NCI-H1105 treated with DMSO at 0.1 percent for 48 hours (cell line): ENCODE measurements at places on chromosomes 11 and 22.

DNA sequence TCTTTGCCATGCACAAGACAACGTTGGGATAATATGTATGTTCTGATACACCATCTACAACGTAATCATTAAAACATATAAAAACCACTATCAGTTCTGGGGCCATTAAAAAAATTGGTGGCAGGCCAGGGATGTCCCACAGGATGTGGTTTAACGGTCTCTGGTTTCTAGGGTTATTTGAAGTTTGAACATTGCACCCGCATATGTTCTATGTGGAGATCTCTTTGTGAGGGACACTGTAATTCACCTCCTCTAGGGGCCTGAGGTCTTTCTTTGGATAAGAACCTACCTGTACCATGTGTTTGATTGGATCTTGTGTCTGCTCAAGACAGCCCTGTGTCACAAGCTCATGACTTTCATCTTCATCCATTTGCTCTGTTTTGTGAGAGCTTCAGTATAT is 73.2 kb downstream of the GGTLC2 start:
- DNase-seq = no peak

- no peak for DNase-seq
Measured at GRCh38 chr11:110757962-110758755, 45.9 kb upstream of the ARHGAP20 start.

DNA sequence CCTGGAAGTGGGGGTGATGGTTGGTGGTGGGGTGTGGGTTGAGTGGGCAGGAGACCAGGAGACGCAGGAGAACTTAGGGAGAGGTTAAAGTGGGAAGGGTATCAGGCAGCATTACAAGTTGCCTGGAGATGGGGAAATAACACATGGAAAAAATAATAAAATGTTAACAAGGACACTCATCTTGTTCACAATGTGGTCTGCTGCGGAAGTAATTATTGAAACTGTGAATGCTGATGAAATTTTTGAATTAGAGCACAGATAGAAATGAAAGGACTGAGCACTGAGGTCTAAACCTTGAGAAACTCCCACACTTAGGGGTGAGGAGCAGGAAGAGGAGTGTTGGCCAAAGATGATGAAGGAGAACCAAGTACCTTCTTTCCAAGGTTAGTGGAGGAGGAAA is 346.0 kb upstream of the PLET1 start:
- no peak for DNase-seq

DNA sequence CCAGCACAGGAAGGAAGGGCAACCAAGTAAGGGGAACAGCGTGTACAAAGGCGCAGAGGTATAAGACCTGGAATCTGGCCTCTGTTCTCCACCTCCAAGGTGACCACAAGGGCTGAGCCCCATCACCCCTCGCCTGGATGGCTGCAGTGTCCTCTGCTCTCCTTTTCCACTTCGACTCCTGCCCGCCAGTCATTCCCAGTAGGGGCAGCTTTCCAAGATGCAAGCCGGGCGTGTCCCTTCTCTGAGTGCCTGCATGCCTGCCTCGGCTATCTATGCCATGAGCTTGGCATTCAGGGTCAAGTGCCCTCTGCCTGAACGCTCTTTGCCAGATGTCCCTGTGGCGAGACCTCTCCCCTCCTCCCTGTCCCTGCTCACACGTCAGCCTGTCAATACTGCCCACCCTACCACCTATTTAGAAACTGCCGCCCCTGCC is 17.0 kb downstream of the FADS3 start:
- no peak for DNase-seq

GRCh38 chr11:24478718-24479117 is 18.1 kb upstream of the LUZP2 start:
- no peak for DNase-seq

GRCh38 chr11:46296059-46296527 is 18.6 kb downstream of the CREB3L1 start:
- no peak for DNase-seq

GRCh38 chr11:61007956-61008896 is 36.7 kb downstream of the CD6 start:
- DNase-seq = no peak

DNA sequence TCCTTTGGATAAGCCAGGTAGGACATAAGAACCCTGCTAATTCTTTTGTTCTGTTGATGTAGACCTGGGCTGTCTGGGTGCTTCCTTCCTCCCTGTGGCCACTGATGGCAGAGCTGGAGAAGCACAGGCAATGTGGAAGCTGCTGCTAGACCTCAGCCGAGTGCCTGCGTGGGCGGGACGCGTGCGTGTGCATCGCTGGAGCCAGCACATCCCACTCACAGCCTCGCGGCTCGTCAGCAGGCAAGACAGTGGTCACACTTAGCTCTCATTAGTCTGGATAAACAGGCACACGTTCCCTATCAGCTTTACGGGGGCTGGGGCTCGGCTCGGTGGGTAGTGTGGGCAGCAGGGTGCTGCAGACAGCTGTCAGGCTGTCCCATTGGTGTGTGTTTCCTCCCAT is 155.7 kb downstream of the GRIK4 start:
- no peak for DNase-seq

GRCh38 chr11:70834277-70834940 is 418.0 kb downstream of the SHANK2 start:
- peak; percentile 63 for DNase-seq

- DNase-seq = no peak
Measured at GRCh38 chr22:17808693-17809403, 34.6 kb upstream of the BID start.

DNA sequence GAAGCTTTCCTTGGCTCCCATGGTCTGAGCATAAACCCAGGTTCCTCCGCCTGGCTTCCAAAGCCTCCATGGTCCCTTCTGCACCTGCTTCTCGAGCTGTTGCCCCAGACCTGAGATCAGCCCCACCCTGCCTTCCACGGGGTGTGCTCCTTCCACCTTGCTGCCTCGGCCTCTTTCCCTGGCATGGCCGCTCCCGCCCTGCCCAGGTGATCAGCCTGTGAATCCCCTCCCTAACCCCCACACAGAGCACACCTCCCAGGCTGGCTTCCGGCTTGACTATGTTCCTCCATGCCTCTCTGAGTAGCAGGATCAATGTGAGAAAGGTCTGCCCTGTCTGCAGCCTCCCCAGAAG is 2.7 kb upstream of the PPP6R3 start:
- DNase-seq = no peak

- no peak for DNase-seq
Measured at GRCh38 chr11:61102667-61103571, 630 bp downstream of the CD5 start.

- DNase-seq = peak; percentile 72
Measured at GRCh38 chr11:95074792-95075563, 8.3 kb downstream of the SRSF8 start.

DNA sequence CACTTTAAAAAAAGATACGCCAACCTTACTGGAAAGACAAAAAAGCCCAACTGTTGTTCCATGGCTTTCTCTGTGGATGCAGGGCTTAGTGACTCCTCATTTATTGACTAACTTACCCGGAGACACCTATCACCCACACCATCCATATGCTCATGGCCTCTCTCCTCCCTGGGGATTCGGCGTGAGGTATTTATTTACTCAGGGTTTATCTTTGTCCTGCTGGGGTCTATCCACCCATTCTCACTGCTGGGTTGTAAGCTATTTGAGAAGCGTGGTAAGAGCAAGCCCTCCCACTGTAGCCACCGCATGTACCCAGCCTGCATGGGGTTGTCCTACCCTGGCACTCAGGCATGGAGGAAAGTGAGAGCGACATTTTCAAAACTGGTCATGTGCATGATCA is 93.6 kb downstream of the NELL1 start:
- no peak for DNase-seq

DNA sequence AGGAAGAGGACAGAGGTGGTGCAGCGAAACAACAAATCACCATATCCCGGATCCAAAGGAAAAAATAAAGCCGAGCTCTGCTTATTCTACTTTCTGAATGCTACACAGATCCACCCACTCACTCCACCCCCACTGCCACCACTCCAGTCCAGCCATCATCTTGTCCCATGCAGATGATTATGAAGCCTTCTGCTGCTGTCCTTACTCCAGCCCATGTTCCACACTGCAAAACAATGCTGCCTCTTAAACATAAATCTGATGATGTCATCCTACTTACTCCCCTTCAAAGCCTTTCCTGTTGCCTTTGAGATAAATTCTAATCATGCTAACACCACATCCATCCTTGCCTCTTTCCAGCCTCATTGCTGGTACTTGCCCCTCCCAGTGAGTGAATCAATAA is 6.5 kb upstream of the DRD2 start:
- DNase-seq = no peak

- no peak for DNase-seq
Measured at GRCh38 chr11:126172596-126173038, 38.8 kb downstream of the RPUSD4 start.

GRCh38 chr11:67486481-67487195 is 3.8 kb downstream of the AIP start:
- no peak for DNase-seq
